AG10803 (cell line): ENCODE measurements at places on chromosomes 4 and X.

DNA sequence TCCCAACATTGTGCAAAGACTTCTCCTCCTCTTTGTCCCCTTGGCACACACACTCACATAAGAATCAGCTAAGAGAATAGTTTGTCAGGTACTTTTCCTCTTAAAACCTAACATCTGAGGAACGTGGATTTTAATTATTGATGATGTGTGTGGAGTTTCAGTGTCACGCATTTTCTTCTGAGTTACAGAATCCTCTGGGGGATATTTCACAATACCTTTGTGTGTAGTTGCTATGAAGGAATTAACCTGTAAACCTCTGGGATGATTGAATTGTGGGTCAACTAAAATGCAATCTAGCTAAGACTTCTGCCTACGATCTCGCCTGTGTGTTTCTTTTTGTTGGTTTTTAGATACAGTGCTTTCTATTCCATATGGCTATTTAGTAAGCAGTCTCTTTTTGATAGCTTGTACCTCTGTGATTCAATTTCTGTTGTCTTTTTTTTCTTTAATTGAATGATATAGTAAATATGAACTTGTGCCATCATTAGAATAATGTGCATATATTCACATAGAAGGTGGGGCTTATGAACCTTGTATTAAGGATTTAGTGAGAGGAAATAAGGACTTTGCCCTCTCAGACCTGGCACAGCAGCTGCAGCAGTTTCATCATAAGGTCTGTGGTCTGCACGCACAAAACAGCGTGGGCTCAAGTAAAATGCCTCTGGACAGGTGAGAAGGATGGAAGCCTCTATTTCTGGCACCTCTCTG, 99.2 kb downstream of the TSPAN7 start:
- DNase-seq, result no peak

DNA sequence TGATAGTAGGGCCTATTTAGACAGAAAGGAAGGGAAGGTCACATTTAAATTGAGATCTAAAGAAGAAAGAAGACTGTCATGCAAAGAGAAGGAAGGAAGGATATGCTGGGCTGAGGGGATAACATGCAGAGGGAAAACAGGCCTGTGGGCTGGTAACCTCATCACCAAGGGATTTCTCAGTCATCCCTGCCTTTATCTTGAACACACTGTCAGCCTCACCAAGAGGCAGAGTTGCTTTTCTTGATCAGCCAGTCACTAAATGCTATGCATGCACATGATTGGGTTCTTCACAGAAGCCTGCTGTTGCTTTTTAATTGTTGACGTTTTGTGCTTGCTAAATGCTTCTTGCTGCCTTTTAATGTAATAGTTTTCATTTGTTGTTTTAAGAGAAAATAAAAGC, 113.0 kb downstream of the ARHGAP24 start:
- no peak for DNase-seq

GRCh38 chrX:790041-790506, 159.5 kb downstream of the SHOX start:
- no peak for DNase-seq

- DNase-seq, result no peak
These were observed 246.5 kb downstream of the PPP1R2C start for GRCh38 chrX:42531441-42531840.

GRCh38 chr4:125951261-125951887, 636.6 kb downstream of the FAT4 start:
- DNase-seq, result peak; percentile 86

DNA sequence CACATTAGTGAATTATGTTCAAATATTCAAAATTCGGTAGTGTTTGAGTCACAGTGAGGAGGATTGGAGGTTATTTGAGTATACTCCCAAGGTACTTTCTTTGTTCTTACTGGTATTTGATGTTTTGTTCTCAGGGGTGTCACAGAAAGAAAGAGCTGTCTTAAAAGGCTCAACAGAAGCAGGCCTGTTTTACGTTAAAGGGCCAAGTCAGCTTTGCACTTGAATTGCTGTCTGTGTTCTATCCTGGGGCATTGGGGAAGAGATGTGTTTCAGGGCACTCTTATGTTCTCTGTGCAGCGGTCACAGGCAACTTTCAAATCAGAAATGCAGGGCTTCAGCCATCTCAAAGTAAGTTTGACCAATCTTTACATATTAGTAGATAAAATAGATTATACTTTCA, 1113.1 kb upstream of the LCORL start:
- DNase-seq, result no peak

DNA sequence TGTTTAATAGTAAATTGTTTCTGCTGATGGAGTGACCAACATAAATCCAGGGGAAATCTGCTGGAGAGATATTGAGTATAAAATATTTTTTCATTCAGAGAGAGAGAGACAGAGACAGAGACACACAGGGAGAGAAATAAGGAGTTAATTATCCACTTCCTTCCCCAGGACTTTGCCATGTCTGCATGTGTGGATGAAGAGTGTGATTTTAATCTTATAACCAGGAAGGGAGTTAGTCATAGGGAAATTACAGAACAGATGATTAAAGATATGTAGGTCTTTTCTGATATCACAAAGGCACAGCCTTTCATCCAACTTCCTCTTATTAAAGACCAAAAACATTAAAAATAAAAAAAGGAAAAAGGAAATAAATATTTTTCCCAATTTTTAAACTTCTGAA, 526.3 kb downstream of the SPRY1 start:
- peak; percentile 24 for DNase-seq

DNA sequence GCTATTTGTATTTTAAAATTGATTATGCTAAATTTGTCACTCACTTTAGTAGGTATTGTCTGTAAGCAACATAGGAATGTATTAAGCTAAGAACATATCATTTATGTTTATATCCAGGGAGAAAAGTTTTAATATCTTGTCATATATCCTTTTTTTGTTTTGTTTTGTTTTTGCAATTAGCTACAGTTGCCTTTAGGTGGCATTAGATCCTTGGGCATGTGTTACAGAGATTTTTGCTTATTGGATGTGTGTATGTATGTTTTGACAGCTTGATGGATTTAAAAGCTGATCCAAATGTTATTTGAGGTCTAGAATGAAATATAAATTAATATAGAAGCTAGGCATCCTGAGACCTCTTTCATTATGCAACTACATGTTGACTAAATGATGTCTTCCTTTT, 36.1 kb upstream of the OTUD4 start:
- DNase-seq, result peak; percentile 41

DNA sequence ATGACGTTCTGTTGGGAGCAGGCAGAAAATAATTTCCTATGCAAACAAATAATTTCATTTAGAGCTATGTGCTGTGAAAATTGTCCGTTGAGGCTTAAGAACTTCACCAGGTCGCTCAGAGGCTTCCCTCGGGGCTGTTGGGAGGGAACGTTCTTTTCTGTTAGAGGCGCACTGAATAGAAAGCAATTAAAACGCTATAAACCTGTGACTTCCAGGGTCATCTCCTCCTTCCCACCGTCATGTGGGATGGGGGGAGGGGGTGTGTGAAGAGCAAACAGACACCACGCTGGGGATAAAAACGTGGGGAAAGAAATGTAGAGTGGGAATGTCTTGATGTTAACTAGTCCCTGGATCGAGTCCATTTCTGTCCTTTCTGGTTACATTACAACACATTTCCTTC, 35.2 kb upstream of the ZNF518B start:
- DNase-seq, result no peak

- no peak for DNase-seq
These were observed 72.5 kb downstream of the ACOX3 start for GRCh38 chr4:8368061-8368481.

GRCh38 chr4:39889226-39889625, 88.5 kb downstream of the PDS5A start:
- no peak for DNase-seq

- DNase-seq, result no peak
These were observed 9.1 kb upstream of the ARHGEF38 start for GRCh38 chr4:105543346-105543745.

DNA sequence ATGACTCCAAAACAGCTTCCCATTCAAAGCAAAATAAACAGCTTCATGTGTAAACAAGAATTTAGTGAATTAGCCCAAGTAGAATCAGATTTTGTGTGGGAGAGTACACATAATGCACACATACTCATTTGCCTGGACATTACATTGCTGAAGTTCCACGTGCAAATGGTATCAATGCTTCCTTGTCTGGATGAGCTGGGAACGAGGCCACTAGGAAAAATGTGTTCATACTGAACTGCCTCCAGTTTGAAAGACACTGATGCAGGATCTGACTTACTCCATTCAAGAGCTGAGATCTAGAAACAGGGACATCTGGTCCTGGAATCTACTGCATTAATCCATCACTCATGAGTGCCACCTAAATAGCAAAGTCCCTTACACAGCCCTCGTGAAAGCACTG, 228.0 kb downstream of the APBB2 start:
- peak; percentile 34 for DNase-seq

DNA sequence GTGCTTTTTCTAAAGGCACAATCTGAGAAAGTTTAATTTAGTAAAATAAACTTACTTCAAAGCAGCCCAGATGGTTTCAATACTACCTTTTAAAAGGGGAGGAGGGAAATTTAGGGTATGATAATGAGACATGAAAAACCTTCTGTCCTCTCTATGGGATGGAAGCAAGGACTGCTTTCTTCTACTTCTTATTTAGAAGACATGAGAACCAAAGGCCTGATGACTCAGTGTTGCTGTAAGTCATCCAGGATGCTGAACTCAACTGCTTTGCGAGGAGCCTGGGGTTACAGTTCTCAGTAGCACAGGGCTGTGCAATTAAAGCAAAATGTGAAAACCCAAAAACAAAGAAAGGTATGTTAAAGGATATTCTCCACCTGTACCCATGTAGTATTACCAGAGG, 140.8 kb upstream of the EDNRA start:
- peak; percentile 64 for DNase-seq

- DNase-seq, result peak; percentile 86
These were observed 142.3 kb downstream of the PDGFC start for GRCh38 chr4:156829201-156829873.

DNA sequence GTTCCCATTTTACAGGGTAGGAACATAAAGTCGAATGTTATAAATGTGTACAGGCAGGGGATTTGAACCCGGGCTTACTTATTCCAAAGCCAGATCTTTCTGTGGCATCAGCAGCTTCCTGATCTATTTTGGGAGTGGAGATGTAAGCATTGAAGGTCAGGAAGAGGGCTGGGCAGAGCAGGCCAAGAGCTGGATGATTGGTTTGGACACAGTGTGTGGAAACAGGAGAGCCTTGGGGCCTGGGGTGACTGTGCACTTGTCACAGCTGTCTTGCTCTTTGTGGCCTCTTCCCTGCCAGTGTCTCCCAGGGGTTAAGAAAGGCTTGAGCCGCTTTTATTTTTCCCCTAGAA, 127.9 kb upstream of the ENPP6 start:
- no peak for DNase-seq

GRCh38 chr4:1991087-1991486, 17.7 kb downstream of the NELFA start:
- no peak for DNase-seq

GRCh38 chr4:88333741-88334405, 44.8 kb upstream of the HERC6 start:
- DNase-seq, result peak; percentile 65
